Pancreas (tissue), 10 donors: ENCODE measurements at places on chromosomes 1 and 21. TPM values are rescaled to one million over a fixed set of nuclear protein-coding genes. Genes with fewer than 3 reads are reported as not detected.
A peak's percentile ranks its signal among the peaks of the same experiment; 100 is the strongest.

DNA sequence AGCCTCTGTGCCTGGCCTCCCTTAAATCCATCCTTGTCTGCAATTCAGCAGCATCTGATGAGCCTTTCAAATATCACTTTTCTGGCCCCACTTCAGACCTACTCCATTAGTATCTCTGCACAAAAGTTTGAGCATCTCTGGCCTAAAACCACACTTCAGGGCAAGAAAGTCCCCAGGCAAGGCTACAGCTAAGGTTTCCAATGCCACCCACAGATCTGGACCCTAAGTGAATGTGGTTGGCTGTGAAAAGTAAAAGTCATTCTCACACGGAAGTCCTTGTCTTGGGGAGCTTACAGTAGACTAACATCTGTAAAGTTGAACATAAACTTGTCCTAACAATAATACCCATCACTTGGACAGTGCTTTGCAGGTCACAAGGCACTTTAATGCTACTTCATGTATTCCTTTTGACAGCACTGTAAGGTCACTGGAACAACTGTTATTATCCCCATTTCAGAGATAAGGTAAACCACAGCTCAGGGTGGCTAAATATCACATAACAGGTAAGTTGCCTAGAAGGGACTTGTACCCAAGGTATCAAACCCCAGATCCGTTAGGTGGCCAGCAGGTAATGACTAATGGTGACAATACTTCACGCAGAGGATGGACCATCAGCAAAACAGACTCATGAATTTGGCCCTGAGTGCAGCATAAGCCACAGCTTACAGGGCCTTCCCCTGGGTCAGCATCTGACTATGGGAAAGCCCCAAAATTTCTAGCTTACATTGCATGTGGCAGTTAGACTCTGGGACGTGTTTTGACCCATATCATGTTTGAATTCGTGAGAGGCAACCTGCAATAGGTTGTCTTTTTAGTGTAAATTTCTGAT lies 356.0 kb downstream of the HHAT start:
- no peak overlapping the region for H3K27ac ChIP-seq
- no peaks in the 10 kb centered on the region for H3K36me3 ChIP-seq
- H3K4me3 ChIP-seq = no peak overlapping the region
- no peaks in the 10 kb centered on the region for H3K27me3 ChIP-seq

DNA sequence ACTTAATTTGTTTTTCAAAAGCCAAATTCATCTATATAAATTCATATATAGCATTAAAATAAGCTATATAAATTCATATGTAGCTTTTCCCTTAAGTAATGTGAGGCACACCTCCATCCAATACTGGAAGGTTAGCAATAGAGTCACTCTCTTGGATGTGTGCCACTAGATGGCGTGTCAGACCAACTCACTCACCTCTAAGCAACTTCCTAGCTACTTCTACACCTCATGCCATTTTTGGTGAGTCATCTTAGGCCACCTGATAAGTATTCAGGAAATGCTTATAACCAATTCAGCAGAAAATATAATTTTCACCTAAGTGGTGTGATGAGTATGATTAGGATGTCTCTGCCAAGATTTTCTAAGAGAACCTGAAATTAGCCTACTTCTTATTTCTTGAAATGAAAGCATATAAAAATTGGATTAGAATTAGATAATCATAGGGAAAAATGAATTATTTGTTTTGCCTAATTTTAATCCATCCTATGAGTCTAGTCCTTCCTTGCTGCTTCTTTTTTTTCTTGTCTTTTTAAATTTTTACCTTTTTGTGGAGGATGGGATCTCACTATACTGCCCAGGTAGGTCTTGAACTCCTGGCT lies 34.4 kb upstream of the TADA1 start:
- peak; percentile 70 for DNase-seq
- no peak overlapping the region for H3K27ac ChIP-seq
- H3K27me3 ChIP-seq = no peaks in the 10 kb centered on the region
- H3K4me3 ChIP-seq = no peak overlapping the region

The GLMN gene
- total RNA-seq = 1.8 TPM

- no peaks in the 10 kb centered on the region for H3K36me3 ChIP-seq
- DNase-seq = no peak
- H3K27me3 ChIP-seq = no peaks in the 10 kb centered on the region
- no peak within 1 kb of the TSS for H3K27ac ChIP-seq
- H3K4me1 ChIP-seq = no peaks in the 10 kb centered on the region
Measured at GRCh38 chr21:42403611-42404231, at the start of gene UBASH3A. Gene UBASH3A (plus strand): TSS chr21:42403902. CDS start chr21:42403946, 44 bp downstream.

The GJA4 gene
- total RNA-seq = 1.4 TPM

DNA sequence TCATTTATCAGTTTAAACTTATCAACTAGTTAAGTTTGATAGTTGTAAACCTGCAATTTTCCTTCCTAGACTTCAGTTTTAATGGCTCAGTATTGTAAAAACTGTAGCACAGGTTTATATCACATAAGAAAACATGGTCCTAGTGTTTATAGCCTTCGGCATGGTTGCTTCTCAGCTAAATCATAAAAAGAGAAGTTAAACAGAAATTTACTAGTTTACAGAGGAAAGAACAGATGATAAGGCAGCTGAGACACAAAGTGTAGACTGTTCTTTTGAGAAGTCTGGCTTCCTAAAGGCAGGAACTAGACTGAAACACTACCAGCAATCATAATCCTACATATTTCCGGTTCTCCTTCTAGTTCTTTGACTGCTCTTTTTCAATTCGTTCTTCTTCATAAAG lies 39.8 kb downstream of the WNT2B start:
- H3K36me3 ChIP-seq = peaks cover 4% of the 10 kb centered on the region
- no peak for DNase-seq
- no peaks in the 10 kb centered on the region for H3K27me3 ChIP-seq
- H3K4me3 ChIP-seq = no peak overlapping the region

The LAX1 gene
- 1.0 TPM for total RNA-seq

GRCh38 chr1:21966247-21967000 lies 10.4 kb upstream of the CELA3B start:
- no peak for DNase-seq
- H3K4me3 ChIP-seq = no peak overlapping the region
- H3K4me1 ChIP-seq = peaks cover 4% of the 10 kb centered on the region
- H3K36me3 ChIP-seq = no peaks in the 10 kb centered on the region
- H3K27ac ChIP-seq = no peak overlapping the region
- no peaks in the 10 kb centered on the region for H3K27me3 ChIP-seq

The ZNF692 gene
- 36.5 TPM for total RNA-seq

DNA sequence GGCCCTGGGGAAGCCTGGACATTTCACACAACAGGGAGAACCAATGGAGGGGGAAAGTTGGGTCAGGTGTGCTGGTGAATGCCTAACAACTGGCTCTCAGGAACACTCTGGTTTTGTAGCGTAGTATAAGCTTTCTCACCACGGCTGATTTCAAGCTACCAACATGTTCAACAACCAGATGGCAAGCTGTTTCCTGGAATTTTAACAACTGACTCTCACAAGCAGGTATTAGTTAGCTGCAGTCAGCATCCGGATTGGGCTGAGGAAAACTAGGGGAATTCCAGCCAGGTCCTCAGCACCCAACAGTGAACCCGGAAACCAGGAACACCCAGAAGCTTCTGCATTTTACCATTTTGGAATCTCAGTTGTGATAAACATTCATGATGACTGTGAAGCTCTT lies 162.3 kb upstream of the CAMK1G start:
- H3K4me1 ChIP-seq = no peaks in the 10 kb centered on the region
- DNase-seq = no peak
- no peaks in the 10 kb centered on the region for H3K36me3 ChIP-seq
- H3K4me3 ChIP-seq = no peak overlapping the region
- no peaks in the 10 kb centered on the region for H3K27me3 ChIP-seq

DNA sequence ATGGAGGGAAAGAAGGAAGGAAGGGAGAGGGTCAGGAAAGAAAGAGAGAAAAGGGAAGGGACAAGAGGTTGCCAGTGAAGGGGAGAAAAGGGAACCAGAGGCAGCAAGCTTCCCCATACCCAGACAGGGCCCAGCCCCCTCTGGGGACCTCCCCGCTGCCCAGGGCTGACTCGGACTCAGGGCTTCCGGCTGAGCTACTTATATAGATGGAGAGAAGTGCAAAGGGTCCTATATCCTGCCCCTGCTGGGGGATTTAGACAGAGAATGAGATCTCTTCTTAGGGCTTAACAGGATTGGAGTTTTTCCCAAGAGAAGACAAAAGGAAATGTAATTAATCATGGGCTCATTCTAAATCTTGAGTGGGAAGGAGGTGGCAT lies at the start of gene ETV3L:
Gene ETV3L, minus strand, starts transcription at position 176 of the 377 bp plus-strand sequence. CDS start 285 bp downstream, outside the sequence.
- no peaks in the 10 kb centered on the region for H3K36me3 ChIP-seq
- no peak within 1 kb of the TSS for H3K27ac ChIP-seq

GRCh38 chr1:63321066-63321784 lies 1.1 kb upstream of the FOXD3 start:
- no peak overlapping the region for H3K4me3 ChIP-seq
- no peaks in the 10 kb centered on the region for H3K4me1 ChIP-seq
- DNase-seq = peak; percentile 47

DNA sequence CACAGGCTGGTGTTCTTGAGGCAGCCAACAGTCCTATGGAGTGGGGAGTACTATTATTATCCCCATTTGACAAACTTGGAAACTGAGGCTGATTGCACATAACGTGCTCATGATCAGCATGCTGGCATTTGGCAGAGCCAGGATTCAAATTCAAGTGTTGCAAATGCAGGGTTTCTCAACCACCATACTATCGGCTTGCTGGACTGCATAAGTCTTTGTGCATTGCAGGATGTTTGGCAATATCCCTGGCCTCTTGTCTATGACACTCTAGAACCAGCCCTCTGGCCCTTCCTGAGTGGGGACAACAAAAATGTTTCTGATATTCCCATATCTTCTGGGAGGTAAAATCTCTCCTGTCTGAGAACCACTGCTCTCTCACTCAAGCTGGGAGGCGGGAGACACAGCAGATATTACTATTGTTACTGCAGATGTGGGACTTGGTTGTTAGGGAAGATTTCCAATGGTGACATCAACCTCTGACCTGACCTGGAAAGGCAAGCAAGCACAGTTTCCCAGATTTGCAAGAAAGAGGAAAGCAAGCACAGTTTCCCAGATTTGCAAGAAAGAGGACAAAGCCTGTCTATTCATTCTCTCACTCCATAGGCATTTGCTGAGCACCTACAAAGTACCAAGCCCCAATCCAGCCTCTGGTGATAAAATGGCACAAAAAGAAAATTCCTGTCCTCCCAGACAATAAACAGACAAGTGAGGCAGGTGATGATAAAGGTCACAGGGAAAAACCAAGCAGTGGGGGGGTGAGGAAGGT lies 1.0 kb upstream of the AADACL3 start:
- no peaks in the 10 kb centered on the region for H3K4me1 ChIP-seq
- H3K27ac ChIP-seq = no peak overlapping the region
- no peaks in the 10 kb centered on the region for H3K36me3 ChIP-seq
- H3K4me3 ChIP-seq = no peak overlapping the region
